ENCODE measurements at places on chromosomes 5 and 9. TPM values are rescaled to one million over a fixed set of nuclear protein-coding genes. Genes with fewer than 3 reads are reported as not detected.

RNF208 gene
- total RNA-seq: 2.7 TPM

- DNase-seq: no peak
Observed at GRCh38 chr9:8917956-8918739, 1118.6 kb upstream of the DMAC1 start.

DNA sequence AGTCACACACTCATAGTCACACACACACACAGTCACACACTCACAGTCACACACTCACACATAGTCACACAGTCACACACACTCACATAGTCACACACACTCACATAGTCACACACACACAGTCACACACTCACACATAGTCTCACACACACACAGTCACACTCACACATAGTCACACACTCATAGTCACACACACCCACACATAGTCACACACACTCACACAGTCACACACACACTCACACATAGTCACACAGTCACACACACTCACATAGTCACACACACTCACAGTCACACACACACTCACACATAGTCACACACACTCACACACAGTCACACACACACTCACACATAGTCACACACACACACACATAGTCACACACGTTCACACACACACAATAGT, 4.1 kb downstream of the OLFM1 start:
- DNase-seq: no peak

THBS4 gene
- 58.2 TPM for total RNA-seq

DNA sequence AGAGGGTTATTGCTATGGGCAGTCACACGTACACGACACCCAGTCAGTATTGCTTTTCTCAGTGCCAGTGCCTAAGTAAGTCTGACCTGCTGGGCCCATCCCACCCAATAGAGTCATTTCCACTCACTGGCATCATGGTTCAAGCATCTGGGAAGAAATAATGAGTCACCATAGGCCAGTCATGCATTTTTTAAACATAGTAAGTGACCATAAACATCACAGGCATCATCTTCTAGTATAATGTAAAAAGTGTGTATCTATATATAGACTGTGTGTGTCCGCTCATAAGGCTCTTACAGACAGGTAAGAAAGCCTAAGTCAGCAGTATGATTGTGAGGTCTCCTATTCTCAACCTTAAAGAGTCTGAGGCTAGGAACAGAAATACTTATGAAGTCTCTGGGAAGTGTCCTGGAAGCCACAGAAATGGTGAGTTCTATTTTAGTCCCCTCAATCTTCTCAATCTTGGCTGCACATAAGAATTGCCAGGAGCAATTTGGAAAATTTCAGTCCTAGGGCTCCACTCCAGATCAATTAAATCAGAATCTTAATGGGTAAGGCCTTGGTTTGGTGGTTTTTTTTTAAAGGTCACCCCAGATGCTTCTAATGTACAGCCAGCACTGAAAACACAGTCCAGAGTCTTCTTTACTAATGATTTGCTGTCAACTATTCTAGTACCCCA, 65.2 kb downstream of the ZNF366 start:
- DNase-seq: no peak

DNA sequence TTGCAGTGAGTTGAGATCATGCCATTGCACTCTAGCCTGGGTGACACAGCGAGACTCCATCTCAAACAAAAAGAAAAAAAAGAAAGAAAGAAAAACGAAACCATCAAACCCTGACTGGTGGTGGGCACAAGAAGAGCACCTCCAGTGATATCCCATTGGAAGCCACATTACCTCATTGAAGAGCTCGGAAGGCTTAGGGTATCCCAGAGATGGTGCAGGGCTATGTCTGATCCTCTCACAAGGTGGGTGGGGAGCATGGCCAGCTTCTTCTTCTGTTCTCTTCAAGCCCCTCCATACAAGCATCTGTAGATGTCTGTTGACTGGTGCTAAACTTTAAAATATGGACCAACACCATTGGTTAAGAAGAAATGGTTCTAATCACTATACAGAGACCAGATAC, 45.8 kb downstream of the GAS1 start:
- DNase-seq: no peak
